ENCODE measurements at places on chromosomes 4 and X. TPM values are rescaled to one million over a fixed set of nuclear protein-coding genes. Genes with fewer than 3 reads are reported as not detected.

- H3K27me3 ChIP-seq = peaks cover 16% of the 10 kb centered on the region
- H3K36me3 ChIP-seq = no peaks in the 10 kb centered on the region
- no peaks in the 10 kb centered on the region for H3K4me1 ChIP-seq
- DNase-seq = no peak
- H3K4me3 ChIP-seq = no peak overlapping the region
These were observed 18.4 kb upstream of the FNIP2 start for GRCh38 chr4:158750379-158750778.

GRCh38 chr4:13218326-13218958 lies 265.7 kb downstream of the RAB28 start:
- no peak for DNase-seq
- no peak overlapping the region for H3K27ac ChIP-seq
- H3K4me3 ChIP-seq = no peak overlapping the region
- H3K27me3 ChIP-seq = no peaks in the 10 kb centered on the region
- no peaks in the 10 kb centered on the region for H3K36me3 ChIP-seq

The CD99L2 gene
- total RNA-seq = 14.1 TPM

The PNMA6A gene
- 0.23 TPM for total RNA-seq

The PDLIM3 gene
- total RNA-seq = not detected

- no peaks in the 10 kb centered on the region for H3K27me3 ChIP-seq
- no peaks in the 10 kb centered on the region for H3K36me3 ChIP-seq
- no peaks in the 10 kb centered on the region for H3K4me1 ChIP-seq
- H3K27ac ChIP-seq = no peak overlapping the region
These were observed 127.9 kb downstream of the SLC39A8 start for GRCh38 chr4:102217345-102217744.

The NAA10 gene
- 72.9 TPM for total RNA-seq

- DNase-seq = no peak
- H3K4me3 ChIP-seq = no peak overlapping the region
- no peak overlapping the region for H3K27ac ChIP-seq
These were observed 65.4 kb downstream of the GPRIN3 start for GRCh38 chr4:89242216-89242615.

- no peaks in the 10 kb centered on the region for H3K36me3 ChIP-seq
- no peaks in the 10 kb centered on the region for H3K4me1 ChIP-seq
- no peak overlapping the region for H3K27ac ChIP-seq
- H3K4me3 ChIP-seq = no peak overlapping the region
These were observed 56.0 kb downstream of the RAI2 start for GRCh38 chrX:17805120-17805519.

DNA sequence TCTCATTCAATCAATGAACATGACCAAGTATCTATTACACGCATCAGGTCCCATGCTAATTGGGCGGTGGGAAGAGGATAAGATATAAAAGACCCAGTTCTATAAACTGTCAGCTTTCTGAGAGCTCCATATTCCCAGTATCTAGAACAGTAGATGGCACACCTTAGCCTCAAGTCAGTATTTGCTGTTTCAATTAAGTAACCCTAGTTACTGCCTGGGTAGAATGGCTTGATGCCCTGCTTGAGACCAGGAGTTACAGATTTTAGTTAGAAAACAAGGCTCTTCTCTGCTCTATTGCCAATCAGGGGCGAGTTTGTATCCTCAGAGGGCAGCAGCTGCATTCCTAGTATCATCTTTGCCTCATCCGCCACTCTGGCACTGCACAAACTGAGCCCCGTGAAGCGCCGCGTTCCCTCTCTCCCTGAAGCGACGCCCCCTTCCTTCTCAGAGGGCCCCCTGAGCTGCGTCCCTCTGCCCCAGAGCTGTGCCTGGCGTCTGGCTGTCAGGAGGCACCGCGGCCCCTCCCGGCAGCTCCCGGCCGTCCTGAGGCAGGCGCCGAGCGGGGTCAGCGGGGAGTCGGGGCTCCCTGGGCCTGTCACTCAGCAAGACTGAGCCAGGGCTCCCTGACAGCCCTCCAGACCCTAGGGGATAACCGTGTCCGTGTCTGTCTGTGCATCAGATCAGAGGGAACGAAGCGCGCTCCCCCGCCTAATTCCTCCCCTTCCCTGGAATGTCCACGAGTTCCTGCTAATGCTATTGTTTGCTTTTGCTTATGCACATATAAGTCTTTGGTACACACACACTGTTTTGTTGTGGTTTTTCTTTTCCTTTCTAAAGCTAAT lies 212.4 kb upstream of the TTC29 start:
- peaks cover 17% of the 10 kb centered on the region for H3K27me3 ChIP-seq
- H3K27ac ChIP-seq = no peak overlapping the region
- H3K36me3 ChIP-seq = no peaks in the 10 kb centered on the region
- H3K4me1 ChIP-seq = no peaks in the 10 kb centered on the region

Measured in activated CD4-positive, alpha-beta T cell treated with anti-CD3 and anti-CD28 coated beads, Interleukin-2, amount 10 ng/mL, durations not matched to agents 7 days and 5 days (primary cell).